ENCODE measurements at places on chromosomes 4 and X.

GRCh38 chr4:18366892-18367291 lies 345.3 kb upstream of the LCORL start:
- peak; percentile 62 for DNase-seq

DNA sequence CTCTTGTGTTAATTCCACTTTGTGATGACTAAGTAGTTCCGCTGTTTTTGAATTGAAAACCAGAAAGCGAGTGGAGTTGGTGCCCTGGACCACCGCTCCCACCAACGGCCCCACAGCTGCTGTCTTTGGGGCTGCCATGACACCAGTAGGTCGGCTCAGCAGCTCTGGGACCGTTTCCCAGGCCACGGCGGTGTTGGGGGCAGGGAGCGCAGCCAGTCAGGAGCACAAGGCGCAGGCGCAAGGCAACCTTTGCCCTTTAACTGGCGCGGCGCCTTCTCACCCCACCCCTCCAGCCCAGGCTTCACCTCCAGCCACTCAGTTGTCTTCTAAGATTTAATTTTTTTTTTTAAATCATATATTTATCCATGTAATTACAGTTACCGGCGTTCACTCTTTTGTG lies at the start of gene GK2:
TSS of gene GK2 (minus strand) at position 166 of the 400 bp plus-strand sequence. CDS start at position 138, 28 bp downstream.
- no peak for DNase-seq

- no peak for DNase-seq
Measured at GRCh38 chrX:138877746-138878145, 166.2 kb upstream of the FGF13 start.

GRCh38 chr4:24476282-24476681 lies 108.1 kb downstream of the DHX15 start:
- peak; percentile 2 for DNase-seq

DNA sequence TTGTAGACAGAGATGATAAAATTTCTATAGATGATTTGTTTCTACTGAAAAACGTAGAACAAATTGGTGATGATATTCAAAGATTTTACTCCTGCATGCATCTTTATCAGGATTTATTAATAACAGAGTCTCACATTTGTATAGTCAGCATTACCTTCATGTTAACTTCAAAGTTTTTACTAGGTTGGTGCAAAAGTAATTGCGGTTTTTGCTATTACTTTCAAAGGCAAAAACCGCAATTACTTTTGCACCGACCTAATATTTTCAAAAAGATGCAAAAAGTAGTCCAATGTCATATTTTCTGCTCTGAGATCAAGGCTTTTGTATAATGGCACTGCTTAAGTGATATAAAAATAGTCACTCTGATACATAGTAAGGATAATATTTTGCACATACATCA lies 536.4 kb upstream of the ADGRL3 start:
- DNase-seq: no peak

GRCh38 chr4:144313370-144313769 lies 172.9 kb upstream of the GYPA start:
- no peak for DNase-seq

DNA sequence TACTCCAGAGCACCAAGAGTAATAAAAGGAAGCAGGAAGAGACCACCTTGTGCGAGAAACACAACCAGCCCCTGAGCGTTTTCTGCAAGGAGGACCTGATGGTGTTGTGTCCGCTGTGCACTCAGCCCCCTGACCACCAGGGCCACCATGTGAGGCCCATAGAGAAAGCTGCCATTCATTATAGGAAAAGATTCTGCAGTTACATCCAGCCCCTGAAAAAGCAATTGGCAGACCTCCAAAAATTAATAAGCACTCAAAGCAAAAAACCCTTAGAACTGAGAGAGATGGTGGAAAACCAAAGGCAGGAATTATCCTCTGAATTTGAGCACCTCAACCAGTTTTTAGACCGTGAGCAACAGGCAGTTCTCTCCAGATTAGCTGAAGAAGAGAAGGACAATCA lies 5.7 kb downstream of the TRIM75 start:
- no peak for DNase-seq

- DNase-seq: no peak
Measured at GRCh38 chr4:28926156-28926555, 1794.0 kb upstream of the PCDH7 start.

DNA sequence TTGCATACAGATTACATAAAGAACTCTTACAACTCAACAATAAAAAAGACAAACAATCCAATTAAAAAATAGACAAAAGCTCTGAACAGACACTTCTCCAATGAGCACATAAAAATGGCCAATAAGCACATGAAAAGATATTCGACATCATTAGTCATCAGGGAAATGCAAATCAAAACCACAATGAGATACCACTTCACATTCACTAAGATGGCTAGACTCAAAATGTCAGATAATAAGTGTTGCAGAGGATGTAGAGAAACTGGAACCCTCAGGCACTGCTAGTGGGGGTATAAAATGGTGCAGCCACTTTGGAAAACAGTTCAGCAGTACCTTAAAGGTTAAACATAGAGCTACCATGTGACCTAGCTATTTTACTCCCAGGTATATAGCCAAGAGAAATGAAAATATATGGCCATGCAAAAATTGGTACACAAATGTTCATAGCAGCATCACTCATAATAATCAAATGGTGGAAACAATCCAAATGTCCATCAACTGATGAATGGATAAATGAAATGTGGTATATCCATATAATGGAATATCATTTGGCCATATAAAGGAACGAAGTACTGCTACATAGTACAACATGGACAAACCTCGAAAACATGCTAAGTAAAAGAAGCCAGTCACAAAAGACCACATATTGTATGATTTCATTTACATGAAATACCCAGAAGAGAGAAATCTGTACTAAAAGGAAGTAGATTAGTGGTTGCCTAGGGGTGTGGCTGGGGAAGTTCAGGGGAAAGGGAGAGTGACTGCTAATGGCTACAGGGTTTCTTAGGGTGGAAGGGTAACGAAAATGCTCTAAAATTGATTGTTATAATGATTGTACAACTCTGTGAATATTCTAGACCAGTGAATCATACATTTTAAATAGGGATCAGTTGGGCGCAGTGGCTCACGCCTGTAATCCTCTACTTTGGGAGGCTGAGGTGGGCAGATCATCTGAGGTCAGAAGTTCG lies 29.4 kb downstream of the SASH3 start:
- peak; percentile 51 for DNase-seq

GRCh38 chr4:62622089-62622488 lies 1422.0 kb downstream of the ADGRL3 start:
- DNase-seq: peak; percentile 55

DNA sequence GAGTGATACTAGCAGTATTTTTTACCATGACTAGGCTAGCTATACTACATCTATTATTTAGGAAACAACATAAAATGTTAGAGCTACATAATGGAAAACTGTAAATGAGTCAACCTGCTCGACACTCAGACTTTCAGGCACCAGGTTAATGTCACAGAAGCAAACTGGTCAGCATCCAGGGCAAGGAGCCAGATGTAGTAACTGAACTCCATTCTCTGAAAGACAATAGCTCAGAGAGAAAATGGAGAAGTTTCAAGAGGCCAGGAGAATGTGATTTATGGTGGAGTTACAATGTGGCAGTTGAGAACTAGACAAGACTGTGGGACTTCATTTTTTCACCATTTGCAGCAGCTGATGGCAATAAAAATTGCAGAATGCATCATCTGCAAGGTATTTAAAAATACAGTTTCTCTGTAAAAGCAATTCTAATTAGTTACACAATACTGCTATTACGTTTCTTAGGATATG lies 342.7 kb upstream of the PABPC4L start:
- peak; percentile 49 for DNase-seq

GRCh38 chr4:167885071-167885470 lies 207.3 kb upstream of the ANXA10 start:
- DNase-seq: no peak

GRCh38 chr4:8502836-8503585 lies 62.4 kb downstream of the TRMT44 start:
- no peak for DNase-seq

DNA sequence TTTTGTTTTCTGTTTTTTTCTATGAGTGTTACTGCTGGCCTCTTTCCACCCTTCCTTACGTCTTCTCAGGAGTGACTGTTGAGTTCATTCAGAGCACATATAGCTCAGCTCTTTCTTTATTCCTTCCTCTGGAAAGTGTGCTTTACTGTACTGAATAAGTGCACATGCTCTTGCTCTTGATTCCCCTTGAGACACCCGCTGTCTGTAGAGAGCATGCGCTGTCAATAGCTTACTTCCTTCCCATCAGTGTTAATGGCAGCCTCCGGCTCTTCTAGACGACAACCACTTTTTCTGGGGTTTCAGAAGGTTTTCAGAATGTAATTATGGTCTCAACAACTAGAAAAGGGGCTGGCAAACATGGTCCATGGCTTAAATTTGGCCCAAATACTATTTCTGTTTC lies 504.9 kb downstream of the C4orf33 start:
- DNase-seq: no peak

- peak; percentile 19 for DNase-seq
Measured at GRCh38 chr4:23269566-23269965, 576.8 kb downstream of the GBA3 start.
